ENCODE measurements at places on chromosomes 1 and 21.

DNA sequence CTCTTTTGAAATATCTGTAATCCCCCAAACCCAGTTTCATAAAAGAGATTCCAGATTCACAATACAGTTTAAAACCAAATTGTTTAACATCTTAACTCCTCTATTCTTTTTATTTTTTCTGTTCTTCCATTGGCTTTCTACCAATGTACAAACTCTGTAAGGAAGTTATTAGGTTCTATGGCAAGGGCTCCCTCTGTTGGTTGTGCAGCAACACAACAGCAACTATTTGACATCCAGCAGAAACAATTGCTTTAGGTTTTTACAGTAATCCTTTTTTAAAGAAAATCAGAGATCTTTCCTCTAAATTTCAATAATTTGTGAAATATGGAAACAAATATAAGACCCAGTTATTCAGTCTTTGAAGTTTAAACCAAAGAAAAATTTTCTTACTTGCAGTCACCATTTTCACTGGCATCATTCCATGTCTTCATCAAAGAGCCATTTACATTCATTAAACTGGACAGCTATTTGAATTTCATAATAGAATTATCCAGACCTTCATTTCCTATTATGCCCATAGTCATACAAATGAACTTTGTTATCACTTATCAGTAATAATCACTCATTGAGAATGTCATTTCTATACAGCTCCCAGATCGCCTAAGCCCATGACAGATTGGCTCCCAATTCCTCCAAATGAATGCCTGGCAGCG lies 46.5 kb upstream of the RNF11 start:
- DNase-seq, result no peak

- no peak for DNase-seq
Measured at GRCh38 chr1:95407131-95407885, 173.3 kb downstream of the RWDD3 start.

DNA sequence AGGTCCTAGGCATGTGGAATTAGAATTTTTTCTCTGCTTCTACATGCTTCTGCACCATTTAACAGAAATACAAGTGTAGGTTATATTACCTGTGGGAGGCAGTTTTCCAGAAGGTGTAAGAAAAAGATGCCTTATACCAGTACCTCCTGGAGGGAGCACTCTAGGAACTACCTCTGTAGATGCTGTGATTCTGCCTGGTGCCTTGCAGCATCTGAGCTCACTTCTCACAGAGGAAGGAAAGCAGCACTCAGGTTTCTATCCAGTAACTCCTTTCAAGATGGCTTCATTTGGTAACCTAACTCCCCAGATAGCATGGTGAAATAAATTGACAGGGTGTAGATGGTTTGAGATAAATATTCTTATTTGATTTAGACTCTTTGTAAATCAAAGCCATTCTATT lies 50.3 kb downstream of the GIPC2 start:
- no peak for DNase-seq

GRCh38 chr21:33024201-33025103 lies 1.3 kb upstream of the OLIG2 start:
- DNase-seq, result no peak

GRCh38 chr1:50419192-50419906 lies 3.9 kb downstream of the DMRTA2 start:
- DNase-seq, result no peak

GRCh38 chr1:192538407-192539296 lies 36.9 kb upstream of the RGS1 start:
- no peak for DNase-seq

DNA sequence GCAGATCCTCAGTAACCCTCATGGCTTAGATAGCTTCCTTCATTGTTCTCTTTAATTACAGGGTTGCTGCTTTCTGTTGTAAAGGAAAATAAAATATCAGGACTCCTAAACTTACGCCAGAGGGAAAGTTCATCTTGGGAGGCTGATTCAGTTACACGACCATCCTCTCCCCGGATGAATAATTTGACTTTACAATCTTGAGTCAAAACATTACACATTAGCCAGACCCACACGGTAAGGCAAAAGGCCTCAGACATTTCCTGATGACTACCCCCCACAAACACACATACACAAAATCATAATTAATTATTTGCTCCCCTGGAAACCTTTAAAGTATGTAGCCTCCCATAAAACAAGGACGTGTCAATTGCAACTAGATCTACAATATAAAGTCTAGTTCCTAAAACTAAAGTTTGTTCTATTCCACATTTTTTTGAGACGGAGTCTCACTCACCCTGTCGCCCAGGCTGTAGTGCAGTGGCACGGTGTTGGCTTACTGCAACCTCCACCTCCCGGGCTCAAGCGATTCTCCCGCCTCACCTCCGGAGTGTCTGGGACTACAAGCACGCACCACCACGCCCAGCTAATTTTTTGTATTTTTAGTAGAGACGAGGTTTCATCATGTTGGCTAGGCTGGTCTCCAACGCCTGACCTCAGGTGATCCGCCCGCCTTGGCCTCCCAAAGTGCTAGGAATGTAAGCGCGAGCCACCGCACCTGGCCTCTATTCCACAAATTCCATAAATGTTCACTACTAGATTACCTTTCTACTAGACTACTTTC lies 830 bp upstream of the PRDX1 start:
- DNase-seq, result no peak

Data from left hindlimb (tissue), 1 donor.